ENCODE measurements at places on chromosomes 7 and 10. TPM values are rescaled to one million over a fixed set of nuclear protein-coding genes. Genes with fewer than 3 reads are reported as not detected.
A peak's percentile ranks its signal among the peaks of the same experiment; 100 is the strongest.

- H3K27me3 ChIP-seq: no peaks in the 10 kb centered on the region
- H3K4me1 ChIP-seq: peaks cover 2% of the 10 kb centered on the region
- H3K27ac ChIP-seq: no peak overlapping the region
These were observed 18.1 kb upstream of the ZC3HAV1 start for GRCh38 chr7:139127648-139128047.

- no peak for DNase-seq
- H3K27me3 ChIP-seq: no peaks in the 10 kb centered on the region
- H3K4me3 ChIP-seq: no peak overlapping the region
- H3K4me1 ChIP-seq: no peaks in the 10 kb centered on the region
These were observed 67.0 kb downstream of the WDR37 start for GRCh38 chr10:1123198-1123597.

DNA sequence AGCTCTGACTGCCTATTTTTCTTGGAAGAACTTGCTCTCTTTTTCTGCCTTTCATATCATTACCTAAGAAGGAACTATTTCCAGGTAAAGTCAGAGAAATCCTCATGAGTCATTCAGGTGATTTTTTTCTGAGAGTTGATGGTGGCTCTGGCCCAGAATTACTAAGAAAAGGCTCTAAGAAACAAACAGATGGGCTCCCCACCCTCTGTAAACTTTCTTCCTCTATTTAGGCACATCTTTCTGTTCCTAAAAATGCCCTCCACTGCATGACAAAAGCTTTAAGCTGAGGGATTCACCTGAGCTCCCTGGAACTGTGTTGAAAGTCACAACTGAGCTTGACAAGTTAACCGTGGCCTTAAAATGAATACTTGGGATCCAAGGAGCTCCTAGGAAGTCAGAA, 1.6 kb downstream of the OLAH start:
- H3K4me3 ChIP-seq: no peak overlapping the region
- no peaks in the 10 kb centered on the region for H3K27me3 ChIP-seq
- H3K4me1 ChIP-seq: no peaks in the 10 kb centered on the region

DNA sequence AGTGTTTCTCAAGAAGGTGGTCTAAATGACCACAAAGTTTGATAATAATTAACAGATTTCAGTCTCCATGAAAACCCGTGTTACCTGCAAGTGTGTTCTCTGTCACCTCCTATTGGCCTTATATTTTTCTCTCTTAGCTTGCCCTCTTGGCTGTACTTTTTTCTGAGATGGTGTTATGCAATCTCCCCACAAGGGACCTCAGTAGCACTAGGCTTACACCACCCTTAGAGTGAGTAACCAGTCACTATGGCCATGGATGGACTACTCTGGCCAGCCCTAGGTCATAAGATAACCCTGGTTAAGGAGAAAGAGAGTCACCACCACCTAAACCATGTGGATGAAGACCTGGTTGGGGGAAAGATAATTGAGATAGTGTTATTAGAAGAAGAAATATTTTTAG, 76.8 kb downstream of the NPSR1 start:
- H3K4me1 ChIP-seq: no peaks in the 10 kb centered on the region
- no peaks in the 10 kb centered on the region for H3K36me3 ChIP-seq
- no peak overlapping the region for H3K4me3 ChIP-seq
- H3K27me3 ChIP-seq: no peaks in the 10 kb centered on the region

GRCh38 chr7:144001543-144001942, 1.4 kb downstream of the OR6B1 start:
- H3K36me3 ChIP-seq: no peaks in the 10 kb centered on the region
- no peak overlapping the region for H3K27ac ChIP-seq
- DNase-seq: no peak
- no peaks in the 10 kb centered on the region for H3K4me1 ChIP-seq
- no peak overlapping the region for H3K4me3 ChIP-seq
- H3K27me3 ChIP-seq: no peaks in the 10 kb centered on the region

GRCh38 chr10:131001438-131001837, 310.1 kb downstream of the TCERG1L start:
- no peak for DNase-seq
- no peaks in the 10 kb centered on the region for H3K27me3 ChIP-seq
- no peaks in the 10 kb centered on the region for H3K4me1 ChIP-seq
- no peak overlapping the region for H3K27ac ChIP-seq
- H3K4me3 ChIP-seq: no peak overlapping the region

DNA sequence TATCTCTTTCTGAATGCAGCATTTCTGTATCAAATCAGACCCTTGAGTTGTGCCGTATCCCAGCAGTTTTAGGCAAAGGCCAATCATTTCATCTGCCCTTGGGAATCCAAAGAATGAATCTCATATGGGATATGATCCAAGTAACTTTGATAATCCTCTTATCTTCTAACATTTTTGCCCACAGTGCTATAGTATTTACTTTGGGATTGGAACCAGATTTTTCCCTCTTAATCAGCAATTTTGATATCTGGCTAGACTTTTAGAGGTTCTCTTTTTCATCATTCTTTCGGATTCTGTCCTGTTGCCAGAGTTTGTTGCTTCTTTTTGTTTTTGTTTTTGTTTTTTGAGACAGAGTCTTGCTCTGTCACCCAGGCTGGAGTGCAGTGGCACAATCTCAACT, 118.0 kb downstream of the NRF1 start:
- H3K27ac ChIP-seq: no peak overlapping the region
- DNase-seq: no peak
- H3K4me1 ChIP-seq: no peaks in the 10 kb centered on the region
- no peak overlapping the region for H3K4me3 ChIP-seq
- H3K27me3 ChIP-seq: no peaks in the 10 kb centered on the region

GRCh38 chr7:101952355-101953247, 135.2 kb downstream of the CUX1 start:
- no peak overlapping the region for H3K4me3 ChIP-seq
- peak overlapping the region; percentile 85 for H3K27ac ChIP-seq
- no peak for DNase-seq
- H3K36me3 ChIP-seq: no peaks in the 10 kb centered on the region
- peaks cover 29% of the 10 kb centered on the region for H3K4me1 ChIP-seq
- H3K27me3 ChIP-seq: no peaks in the 10 kb centered on the region

DNA sequence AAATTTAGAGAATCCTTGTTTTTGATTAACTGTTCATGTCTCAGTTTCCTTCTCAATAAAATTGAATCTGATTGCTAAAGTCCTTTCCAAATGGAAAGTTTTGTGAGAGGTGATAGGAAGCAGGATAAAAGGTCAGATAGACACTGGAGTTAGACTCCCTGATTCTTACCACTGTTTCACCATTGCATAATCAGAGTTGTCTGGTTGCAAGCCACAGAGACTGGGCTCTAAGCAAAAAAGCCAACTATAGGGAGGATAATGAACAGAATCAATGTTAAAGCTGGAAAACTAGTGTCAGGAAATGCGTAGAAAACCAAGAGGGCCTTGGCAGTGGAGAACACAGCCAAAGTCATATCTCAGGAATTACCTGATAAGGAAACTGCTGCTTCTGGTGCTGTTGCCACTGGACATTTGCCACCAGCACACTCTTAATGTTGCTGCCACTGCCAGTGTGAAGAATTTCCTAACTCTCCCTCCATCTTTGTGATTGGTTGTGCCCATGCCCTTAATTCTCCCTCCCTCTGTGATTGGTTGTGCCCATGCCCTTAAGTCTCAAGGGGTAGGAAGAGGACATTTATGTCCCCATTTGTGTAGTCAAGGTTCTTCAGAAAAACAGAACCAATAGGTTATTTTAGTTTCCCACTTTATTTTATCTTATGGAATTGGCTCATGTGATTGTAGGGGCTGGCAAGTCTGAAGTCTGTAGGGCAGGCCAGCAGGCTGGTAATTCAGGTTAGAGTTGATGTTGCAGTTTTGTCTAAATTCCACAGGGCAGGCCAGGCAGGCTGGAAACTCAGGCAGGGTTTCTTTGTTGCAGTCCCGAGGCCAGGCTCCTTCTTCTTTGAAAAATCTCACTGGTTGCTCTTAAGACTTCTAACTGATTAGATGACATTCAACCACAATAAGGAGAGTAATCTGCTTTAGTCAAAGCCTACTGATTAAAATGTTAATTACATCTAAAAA, 639.0 kb downstream of the REEP3 start:
- no peak for DNase-seq
- H3K4me3 ChIP-seq: no peak overlapping the region
- no peaks in the 10 kb centered on the region for H3K4me1 ChIP-seq
- no peaks in the 10 kb centered on the region for H3K27me3 ChIP-seq
- H3K27ac ChIP-seq: no peak overlapping the region
- no peaks in the 10 kb centered on the region for H3K36me3 ChIP-seq

- no peaks in the 10 kb centered on the region for H3K4me1 ChIP-seq
- H3K4me3 ChIP-seq: no peak overlapping the region
- H3K36me3 ChIP-seq: no peaks in the 10 kb centered on the region
- DNase-seq: no peak
- no peaks in the 10 kb centered on the region for H3K27me3 ChIP-seq
- no peak overlapping the region for H3K27ac ChIP-seq
These were observed 168.0 kb downstream of the PTPN20 start for GRCh38 chr10:47079204-47079580.

The OR2A12 gene
- not detected for total RNA-seq

The ZNF485 gene
- 5.4 TPM for total RNA-seq

The ZNF716 gene
- not detected for total RNA-seq

The ADCYAP1R1 gene
- total RNA-seq: 12.0 TPM

The SH2D4B gene
- not detected for total RNA-seq

The FGFR2 gene
- total RNA-seq: 54.0 TPM

Measured in vagina (tissue), 2 donors.